ENCODE measurements at places on chromosomes 6 and 20. TPM values are rescaled to one million over a fixed set of nuclear protein-coding genes. Genes with fewer than 3 reads are reported as not detected.

TDRD6 gene
- 0.20 TPM for total RNA-seq

TSHZ2 gene
- total RNA-seq = 10.1 TPM

CPXM1 gene
- total RNA-seq = 30.5 TPM

BMP5 gene
- total RNA-seq = 5.0 TPM

EBF4 gene
- 2.5 TPM for total RNA-seq

CST4 gene
- total RNA-seq = not detected

ABHD16B gene
- not detected for total RNA-seq

BPIFB4 gene
- not detected for total RNA-seq

LAMA2 gene
- total RNA-seq = 87.4 TPM

RHAG gene
- 5.8 TPM for total RNA-seq

TRIM40 gene
- total RNA-seq = not detected

NNAT gene
- 22.0 TPM for total RNA-seq

SLC26A8 gene
- 0.20 TPM for total RNA-seq

FKBP1A gene
- 102 TPM for total RNA-seq

AP5S1 gene
- 5.8 TPM for total RNA-seq

ARHGAP18 gene
- 20.2 TPM for total RNA-seq

All from skin of body (tissue), 3 donors.